ENCODE measurements at places on chromosomes 2 and 18.
A peak's percentile ranks its signal among the peaks of the same experiment; 100 is the strongest.

- no peak for DNase-seq
Measured at GRCh38 chr2:190216829-190217228, 102.8 kb downstream of the HIBCH start.

- no peak for DNase-seq
Measured at GRCh38 chr18:74412116-74412880, 44.8 kb downstream of the DIPK1C start.

- DNase-seq, result peak; percentile 40
Measured at GRCh38 chr2:229752970-229753729, 38.8 kb upstream of the DNER start.

- no peak for DNase-seq
Measured at GRCh38 chr2:70659551-70659950, 105.9 kb upstream of the TGFA start.

DNA sequence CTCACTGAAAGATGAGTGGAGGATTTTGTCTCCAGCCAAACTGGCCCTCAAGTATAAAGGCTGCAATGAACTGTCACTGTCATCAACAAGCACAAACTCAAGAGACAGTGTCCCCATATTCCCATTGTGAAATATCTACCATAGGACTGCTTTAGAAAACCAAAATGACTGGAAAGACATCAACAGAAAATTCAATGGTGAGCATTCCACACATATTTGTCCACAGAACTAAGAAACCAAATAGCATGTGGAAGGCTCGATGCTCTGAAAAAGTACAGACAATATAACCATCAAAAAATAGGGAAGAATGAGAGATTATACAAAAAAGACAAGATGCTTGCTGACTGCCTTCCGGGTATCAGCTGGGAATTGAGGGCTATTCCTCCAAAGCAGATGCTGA, 37.6 kb downstream of the TGFBRAP1 start:
- no peak for DNase-seq

GRCh38 chr18:42474577-42474976, 519.5 kb downstream of the PIK3C3 start:
- no peak for DNase-seq

GRCh38 chr2:12155303-12156051, 409.0 kb downstream of the LPIN1 start:
- no peak for DNase-seq

GRCh38 chr2:238761868-238762267, 86.0 kb upstream of the TWIST2 start:
- DNase-seq, result peak; percentile 30

DNA sequence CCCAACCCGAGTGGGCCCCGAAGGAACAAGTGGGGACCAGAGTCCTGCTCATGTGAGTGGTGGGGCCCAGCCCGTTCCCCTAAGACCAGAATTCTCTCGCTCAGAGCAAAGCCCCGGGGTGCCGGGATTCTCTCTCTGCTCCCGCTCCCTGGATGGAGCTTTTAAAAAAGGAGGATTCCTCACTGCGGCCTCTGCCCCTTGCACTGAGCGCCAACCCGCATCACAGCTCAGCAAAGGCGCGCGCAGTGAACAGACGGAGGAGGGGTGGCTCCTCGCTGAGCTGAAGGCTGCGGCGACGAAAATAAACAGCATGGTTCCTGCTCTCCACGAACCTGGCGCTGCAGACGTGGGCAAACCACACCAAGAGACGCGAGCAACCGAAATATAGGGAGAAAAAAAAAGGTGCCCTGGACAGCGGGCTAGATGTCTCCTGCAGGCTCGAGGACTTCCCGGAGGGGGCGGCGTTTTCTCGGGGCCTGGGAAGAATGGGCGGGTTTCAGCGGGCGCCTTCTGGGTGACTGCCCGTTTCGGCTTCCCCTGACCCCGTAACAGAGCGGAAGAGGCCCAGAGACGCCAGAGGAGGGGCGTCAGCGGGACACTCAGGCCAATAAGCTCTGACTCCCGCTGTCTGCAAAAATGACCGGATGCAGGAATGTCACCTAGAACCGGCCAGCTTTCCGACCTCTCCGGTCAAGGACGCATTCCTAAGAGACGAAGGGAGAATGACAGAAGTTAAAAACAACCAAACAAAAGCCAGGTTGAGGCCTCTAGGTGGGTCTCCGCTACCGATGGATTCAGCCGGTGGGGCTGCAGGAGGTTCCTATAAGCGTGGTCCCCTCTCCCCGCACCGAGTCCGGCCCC, 819 bp upstream of the KLF11 start:
- no peak for DNase-seq

GRCh38 chr18:9337873-9338272, 3.3 kb downstream of the TWSG1 start:
- DNase-seq, result no peak

DNA sequence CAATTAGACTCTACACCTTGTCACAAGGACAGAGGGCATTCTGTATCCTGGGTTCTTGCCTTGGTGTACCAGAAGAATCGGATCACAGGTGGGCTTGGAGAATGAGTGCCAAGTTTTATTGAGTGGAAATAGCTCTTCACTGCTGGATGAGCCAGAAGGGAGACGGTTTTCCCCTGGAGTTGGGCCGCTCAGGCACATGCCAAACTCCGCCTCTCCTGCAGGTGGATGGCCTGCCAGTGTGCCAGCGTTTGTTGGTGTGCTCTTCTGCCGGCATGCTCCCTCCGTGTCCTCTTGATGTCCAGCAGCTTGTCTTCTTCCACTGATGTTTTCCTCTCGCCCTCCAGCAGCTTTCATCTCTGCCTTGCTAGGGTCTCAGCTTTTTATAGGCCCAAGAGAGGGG, 115.5 kb upstream of the RAB27B start:
- no peak for DNase-seq
